ENCODE measurements at places on chromosomes 2 and 18. TPM values are rescaled to one million over a fixed set of nuclear protein-coding genes. Genes with fewer than 3 reads are reported as not detected.
A peak's percentile ranks its signal among the peaks of the same experiment; 100 is the strongest.

The L3MBTL4 gene
- polyA plus RNA-seq = 1.4 TPM

The FAP gene
- 58.1 TPM for polyA plus RNA-seq

The DNAH6 gene
- 0.10 TPM for polyA plus RNA-seq

The ARMC9 gene
- 3.9 TPM for polyA plus RNA-seq

The CPLX4 gene
- not detected for polyA plus RNA-seq

DNA sequence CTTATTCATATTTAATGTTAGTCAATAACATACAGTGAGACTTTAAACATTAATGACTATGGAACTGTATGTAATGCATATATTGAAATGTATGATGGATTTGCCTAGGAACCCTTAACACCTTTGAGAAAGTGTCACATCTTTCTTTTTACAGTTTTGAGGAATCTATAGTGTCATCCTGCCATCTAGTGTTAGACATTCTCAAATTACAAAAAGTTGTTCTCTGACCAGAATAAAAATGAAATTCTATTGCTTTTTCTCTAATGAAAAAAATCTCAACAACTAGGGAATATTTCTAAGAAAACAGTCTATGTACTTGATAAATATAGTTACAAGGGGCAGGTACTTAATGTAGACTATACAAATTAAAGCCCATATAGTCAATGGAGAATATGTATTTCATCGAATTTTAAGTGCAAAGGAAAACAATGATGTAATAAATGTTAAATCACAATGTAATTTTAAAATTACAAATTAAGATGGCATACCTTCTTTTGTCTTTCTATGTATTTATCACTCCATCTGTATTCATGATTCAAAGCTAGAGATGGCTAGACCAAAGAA is 5.1 kb upstream of the CALCRL start:
- no peak for DNase-seq

GRCh38 chr2:71608441-71608840 is 155.1 kb downstream of the DYSF start:
- DNase-seq = no peak

DNA sequence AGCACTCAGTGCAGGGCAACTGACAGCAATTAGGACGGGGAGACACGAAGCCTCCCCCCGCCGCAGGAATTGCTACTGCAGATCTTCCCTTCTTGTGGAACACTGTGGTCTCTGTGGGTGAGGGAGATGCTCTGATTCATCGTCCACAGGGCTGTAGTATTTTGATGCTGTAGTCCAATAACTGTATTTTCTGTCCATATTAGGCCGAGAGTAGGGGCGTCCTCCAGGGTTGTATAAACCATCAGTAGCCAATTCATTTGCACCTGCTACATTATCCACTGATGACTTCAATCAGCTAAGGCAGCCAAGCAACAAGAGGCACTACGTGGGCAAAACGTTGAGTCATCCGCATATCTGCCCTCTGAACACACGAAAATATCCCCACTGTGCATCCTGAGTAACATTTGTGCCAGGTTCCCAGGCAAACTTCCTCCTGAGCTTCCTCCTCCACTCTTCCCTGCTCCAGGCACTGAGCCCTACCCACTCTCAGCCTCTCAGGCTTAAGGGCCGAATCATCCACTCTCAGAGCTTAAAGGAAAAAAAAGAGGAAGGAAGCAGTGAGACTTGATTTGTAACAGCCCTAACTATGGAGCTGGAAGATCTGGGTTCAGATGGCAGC is 62.1 kb downstream of the LBH start:
- DNase-seq = no peak

DNA sequence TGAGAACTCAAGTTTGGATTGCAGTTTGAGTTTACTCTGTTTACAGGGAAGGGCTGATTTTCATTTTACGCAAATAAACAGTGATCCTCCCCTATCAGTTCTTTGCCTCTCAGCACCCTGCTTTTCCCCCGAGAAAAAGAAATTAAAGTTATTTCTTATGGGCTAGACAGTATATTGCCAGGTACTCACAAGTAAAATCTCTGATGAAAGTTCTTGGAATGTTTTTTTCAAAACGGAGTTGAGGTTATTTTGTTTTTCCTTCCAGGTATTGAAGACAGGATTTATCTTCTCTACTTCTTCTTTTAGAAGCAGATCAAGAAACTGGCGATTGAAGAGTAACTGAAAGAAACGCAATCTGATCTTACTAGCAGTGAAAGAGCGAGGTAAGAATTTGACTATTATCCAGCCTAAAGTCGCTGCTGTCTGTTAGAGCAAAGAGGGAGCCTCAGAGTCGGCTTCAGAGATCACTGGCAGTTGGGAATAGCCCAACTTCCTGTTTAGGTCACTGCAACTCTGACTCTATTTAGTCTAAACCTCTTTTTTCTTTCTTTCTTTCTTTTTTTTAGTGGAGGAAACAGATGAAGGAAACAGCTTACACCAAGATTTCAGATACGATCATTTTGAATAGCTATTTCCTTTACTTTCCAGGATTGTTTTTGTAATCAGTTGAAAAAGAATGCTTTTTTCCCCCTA is at the start of gene TFPI:
Gene TFPI (minus strand): TSS at position 425 of the 693 bp plus-strand sequence. CDS start 50,667 bp downstream, outside the sequence.
- peak; percentile 75 for DNase-seq

DNA sequence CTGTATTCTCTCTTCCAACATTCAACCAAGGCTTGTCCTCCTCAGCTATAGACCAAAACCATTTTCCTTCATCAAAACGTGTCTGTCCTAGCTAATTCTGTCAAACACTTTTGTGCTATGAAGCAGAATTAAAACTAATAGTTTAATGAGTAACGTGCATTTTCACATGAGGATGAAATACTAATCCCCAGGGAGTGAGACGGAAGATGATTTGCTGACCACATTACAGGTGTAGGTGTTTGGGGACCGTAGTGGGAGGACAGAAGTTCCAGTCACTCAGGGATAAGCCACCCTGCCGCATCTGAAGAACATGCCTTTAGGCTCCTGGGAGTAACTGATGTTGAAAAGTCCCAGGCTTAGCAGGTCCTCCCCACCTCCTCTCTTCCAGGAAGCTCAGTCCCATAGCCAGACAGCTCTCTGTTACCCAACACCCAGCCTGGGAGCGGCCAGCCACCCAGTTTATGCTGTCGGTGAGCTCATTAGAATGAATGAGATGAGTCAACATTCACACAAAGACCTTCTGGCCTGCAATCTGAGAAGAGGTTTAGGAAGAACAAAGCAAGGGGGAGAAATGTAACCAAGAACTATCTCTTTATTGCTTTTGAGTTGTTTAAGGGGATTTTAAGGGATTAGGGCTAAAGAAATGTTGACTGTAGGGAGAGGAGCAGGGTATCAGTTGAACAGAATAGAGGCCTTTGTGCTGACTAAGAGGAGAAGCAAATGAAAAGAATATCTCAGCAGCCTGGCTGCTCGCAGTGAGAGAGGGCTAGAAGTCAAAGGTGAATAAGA is 122.5 kb downstream of the FOXI3 start:
- DNase-seq = no peak

GRCh38 chr2:144937066-144937465 is 417.1 kb upstream of the ZEB2 start:
- DNase-seq = no peak
